IMR-90 (cell line): ENCODE measurements at places on chromosomes 11 and 22. TPM values are rescaled to one million over a fixed set of nuclear protein-coding genes. Genes with fewer than 3 reads are reported as not detected.

GRCh38 chr22:33314316-33314715, 256.1 kb upstream of the SYN3 start:
- DNase-seq: no peak

DNA sequence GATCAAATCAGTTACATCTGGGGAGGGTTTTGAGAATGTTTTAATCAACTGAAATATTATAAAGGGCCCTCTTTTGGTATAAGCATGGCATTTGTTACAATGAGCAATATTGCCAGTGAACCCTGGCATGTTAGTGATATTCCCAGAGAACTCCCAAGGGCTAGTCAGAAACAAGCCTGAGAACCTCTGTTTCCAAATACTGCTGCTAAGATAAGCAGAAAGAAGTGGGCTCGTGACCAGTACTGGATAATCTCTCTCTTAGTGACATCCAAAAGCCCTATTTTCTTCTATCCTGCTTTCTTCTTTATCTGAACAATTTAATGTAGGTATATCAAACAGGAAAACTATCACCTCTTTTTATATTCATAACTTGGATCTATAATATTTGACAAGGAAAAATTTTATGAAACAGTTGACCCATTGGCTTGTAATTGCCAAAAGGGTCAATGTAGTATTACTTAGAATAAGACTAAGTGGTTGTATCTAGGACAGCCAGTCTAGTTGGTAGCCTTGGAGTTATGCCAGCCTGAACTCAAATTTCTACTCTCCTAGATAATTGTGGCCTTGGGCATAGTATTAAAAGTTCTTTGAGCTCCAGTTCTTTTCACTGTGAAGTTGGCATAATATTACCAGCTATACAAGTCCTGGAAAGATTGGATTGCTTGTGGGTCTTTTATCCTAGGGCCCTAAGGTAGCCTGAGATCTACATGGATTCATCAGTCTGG, 15.7 kb downstream of the CAT start:
- no peak for DNase-seq

- no peak for DNase-seq
Measured at GRCh38 chr22:29218758-29219408, 13.2 kb downstream of the EMID1 start.

GRCh38 chr11:114159320-114159719, 99.8 kb downstream of the ZBTB16 start:
- no peak for DNase-seq

DNA sequence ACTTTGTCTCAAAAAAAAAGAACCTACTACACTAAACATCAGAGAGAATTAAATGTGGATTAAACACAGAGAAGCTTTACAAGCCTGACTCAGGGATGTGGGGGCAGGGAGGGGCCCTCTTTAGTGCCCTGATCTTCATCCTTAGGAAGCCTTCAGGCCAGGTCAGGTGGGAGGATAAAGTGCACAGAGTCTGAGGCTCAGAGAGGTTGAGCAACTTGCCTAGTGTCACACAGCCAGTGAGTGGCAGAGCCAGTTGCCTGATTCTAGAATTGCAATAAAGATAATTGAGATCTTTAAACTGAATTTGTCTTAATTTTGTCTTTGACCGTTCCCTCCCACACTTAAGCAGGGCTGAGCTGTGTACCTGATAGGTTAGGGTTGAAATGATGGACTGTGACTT, 7.2 kb downstream of the SEC14L6 start:
- no peak for DNase-seq

DNA sequence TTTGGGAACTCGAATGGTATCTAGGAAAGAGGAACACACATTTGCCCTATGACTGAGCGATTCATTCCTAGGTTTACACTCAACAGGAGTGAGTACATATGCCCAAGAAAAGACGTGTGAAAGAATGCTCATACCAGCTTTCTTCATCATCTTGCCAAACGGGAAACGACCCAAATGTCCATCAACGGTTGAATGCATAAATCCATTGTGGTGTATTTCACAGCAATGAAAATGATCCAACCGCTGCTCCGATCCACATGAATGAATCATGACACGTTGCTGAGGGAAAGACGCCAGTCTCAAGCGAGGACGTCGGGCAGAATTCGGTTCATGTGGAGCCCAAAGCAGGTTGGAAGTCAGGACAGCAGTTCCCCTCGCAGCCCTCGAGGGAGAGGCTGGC, 71.5 kb downstream of the CYTH4 start:
- no peak for DNase-seq

DNA sequence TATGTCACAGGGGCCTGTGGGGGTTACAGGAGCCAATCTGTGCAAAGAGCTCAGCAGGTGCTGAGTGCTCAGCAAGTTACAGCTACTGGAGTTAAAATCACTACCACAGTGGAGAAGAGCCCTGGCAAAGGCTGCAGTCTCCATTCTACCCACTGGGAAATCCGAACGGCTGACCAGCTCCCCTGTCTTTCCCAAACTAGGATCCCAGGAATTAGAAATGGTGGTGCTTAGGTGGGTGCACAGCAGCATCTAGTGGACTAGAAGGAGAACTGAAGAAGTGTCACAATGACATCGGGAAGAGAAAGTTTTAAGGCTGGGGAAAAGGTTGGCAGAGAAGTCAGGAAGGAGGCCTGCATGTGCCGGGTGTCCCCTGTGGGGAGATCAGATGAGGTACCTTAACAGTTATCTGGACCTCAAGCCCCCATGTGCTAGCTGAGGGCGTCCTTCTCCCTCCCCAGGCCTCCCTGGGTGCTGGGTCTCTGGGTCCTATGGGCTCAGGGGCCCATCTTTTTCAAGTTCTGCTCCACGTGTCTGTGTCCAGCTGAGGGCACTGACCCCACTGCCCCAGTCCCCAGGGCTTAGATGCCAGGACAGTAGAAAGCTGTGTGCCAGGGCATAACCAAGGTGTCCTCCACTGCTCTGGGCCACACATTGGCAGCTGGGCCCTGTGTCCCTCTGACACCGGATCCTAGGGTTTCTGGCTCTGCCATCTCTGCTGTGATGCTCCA, 1.9 kb downstream of the PIWIL3 start:
- DNase-seq: peak; percentile 54

GRCh38 chr11:4453118-4453517, 4.0 kb downstream of the OR52K2 start:
- no peak for DNase-seq

DNA sequence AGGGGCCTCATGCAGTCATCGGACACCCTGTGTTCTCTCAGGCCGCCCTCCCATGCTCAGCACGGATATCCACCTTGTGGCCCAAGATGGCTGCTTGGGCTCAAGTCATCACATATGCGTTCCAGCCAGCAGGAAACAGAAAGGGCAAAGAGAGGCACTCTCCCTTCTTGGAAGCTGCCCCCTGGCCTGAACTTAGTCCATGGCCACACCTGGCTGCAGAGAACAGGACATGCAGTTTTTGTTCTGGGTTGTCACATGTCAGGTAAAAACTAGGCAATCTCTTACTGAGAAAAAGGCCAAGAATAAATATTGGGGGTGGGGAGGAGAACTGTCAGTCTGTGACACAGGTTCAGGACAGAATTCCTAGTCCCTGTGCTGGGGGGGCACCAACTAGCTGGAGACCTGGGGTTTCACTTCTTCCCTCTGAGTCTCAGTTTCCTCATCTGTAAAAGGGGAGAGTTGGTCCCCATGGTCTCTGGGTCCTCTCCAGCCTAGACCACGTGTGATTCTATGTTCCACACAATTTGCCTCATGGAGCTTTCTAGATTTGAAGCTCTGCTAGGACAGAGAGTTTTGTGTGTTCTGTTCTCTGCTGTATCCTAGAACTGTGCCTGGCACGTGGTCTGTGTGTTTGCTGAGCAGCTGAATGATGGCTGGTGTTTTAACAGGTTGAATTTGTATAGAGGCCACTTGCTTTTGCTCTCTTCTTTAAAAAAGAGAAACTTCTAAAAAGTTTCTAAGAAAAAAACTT, 107.2 kb upstream of the ANO1 start:
- DNase-seq: no peak

GRCh38 chr11:121035780-121036179, 11.9 kb downstream of the TBCEL start:
- DNase-seq: no peak

GRCh38 chr11:25899617-25900160, 432.2 kb upstream of the ANO3 start:
- no peak for DNase-seq

DNA sequence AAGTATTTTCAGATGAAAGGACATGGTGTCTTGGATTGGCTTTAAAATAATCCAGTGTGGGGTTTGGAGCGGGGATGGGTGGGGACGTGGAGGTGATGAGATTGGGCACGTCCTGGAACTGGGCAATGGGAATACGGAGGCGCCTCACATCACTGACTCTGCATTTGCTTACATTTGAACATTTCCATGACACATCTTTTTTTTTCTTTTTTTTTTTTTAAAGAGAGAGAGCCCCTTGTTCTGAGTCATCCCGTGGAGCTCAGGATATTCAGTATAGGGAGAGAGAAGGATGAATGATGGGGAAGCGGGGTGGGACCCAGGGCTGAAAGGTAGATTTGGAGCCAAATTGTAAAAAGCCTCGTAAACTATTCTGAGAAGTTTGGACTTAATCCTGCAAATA, 142.7 kb downstream of the FBXO7 start:
- DNase-seq: peak; percentile 74

DNA sequence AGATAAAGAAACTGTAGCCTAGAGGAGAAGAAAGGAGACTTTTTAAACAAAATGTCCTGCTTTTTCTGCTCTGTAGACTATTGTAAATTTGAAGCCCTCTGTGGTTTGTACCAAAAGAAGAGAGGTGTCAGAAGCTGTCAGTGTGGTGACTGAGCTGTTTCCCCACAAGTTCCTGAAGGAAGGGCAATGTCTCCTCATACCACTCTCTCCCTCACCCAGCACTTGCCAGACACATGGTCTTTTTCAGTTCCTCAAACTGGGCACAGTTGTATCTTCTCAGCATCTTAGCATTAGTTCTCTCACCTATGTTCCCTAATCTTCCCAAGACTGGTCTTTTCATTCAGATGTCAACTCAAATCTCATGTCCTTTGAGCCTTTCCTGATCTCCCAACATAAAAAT, 4.3 kb downstream of the BCO2 start:
- DNase-seq: no peak

DNA sequence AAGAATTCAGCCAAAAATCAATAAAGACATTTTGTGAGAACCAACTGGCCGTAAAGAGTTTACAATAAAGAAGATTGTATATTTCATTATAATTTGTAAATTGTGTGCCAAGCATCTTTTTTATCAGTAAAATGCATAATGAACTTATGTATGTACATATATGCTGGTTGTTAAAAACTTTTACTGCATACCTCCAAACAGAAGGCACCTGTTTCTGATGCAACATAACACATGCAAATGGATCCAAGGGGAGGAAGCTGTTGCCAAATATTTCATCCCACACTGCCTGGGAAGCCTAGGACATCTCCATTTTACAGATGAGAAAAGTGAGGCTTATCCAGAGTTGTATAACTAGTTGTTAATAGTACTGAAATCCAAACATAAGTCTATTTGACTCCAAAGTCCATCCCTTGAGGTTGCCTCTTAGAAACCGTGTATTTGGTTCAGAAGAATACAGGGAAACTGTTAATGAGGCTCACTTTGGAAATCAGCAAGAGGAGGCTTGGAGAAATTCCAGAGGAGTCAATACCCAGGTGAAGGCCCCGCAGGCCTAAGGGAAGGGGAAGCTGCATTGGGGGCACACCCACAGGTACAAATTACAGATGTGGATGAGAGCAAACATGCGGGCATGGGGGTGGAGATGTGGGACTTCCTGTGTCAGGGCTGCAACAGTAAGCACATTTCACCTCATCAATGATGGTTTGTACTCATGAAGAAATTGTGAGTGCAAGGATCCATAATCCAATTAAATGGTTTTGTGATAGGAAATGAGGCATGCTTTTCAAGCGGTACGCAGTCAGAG, 51.1 kb downstream of the RCN1 start:
- no peak for DNase-seq

The RASSF10 gene
- not detected in 2 replicates for total RNA-seq

The XKR3 gene
- total RNA-seq: not detected in 2 replicates

The RAB39A gene
- total RNA-seq: not detected in 2 replicates

The DUSP8 gene
- 0.28 and 0.72 TPM in 2 replicates for total RNA-seq

The BIK gene
- total RNA-seq: 0.18 and 0.28 TPM in 2 replicates

The PNPLA3 gene
- 3.3 and 3.6 TPM in 2 replicates for total RNA-seq

The TSGA10IP gene
- under 0.01 TPM in 1 of 2 replicates, not detected in the other for total RNA-seq

The DEFB131B gene
- total RNA-seq: not detected in 2 replicates

The TRIM51 gene
- not detected in 2 replicates for total RNA-seq
